NCI-H526 treated with DMSO at 0.1 percent for 48 hours (cell line): ENCODE measurements at places on chromosomes 2 and 18.

DNA sequence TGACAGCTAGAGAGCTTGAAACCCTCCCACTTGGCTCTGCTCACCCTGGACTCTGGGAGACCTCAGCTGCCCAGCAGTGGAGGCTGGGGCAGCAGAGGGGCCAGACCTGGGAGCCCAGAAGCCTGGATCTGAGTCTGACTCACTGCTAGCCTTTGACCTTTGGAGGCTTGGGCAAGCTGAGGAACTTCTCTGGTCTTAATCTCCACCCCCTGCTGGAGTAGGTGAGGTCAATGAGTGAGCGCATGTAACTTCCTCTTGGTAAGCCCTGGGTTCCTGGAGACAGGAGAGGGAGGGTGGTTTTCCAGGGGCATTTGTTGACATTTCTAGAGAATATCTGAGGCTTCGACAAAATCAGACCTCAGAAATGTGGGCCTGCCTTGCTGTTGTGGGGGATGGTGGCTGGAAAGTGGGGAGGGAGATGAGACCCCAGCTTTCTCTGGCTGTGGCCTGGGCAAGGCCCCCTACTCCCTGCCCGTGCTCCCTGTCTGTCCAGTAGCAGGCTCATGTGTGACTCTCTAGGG, 73.0 kb upstream of the YWHAQ start:
- no peak for DNase-seq

DNA sequence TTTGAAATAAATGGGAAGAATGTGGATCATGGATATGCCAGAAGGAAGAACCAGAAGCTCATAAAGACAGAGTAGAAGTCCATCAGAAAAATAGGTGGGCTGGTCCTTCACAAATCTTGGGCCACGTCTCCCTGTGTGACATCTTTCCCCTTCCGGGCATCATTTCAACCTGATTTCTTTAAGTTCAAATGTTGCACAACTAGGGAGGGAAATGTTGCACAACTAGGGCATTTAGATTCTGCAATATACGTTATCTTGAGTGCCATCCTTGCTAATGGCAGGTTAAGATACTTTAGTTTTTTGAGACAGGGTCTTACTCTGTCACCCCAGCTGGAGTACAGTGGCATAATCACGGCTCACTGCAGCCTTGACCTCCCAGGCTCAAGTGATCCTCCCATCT, 129.6 kb downstream of the CERS6 start:
- no peak for DNase-seq

DNA sequence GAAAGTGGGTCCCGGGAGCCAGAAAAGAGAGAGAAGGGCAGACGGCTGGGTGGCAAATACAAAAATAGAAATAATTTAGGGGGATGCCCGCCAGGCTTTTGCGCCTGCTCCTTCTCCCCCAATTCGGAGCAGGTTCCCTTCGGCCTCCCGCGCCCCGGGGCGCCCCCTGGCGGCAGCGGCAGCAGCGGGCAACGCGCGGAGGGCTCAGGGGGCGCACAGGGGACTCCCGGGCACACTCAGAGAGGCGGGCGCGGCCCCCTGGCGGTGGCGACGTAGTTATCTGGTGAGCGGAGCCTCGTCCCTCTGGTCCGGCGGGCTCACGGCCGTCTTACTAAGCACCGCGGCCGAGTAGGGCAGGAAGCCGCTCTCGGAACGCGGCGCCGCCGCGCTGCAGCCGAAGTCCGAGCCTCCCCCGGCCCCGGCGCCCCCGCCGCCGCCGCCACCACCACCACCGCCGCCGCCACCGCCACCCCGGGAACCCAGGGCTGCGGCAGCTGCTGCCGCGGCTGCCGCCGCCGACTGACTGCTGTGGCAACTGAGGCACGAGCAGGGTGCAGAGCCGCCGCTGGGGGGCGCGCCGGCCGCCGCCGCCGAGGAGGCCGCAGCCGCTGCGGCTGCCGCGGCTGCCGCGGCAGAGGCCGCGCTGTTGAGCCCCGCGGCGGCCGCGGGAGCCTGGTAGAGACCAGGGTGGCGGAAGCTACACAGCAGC, 3.8 kb downstream of the EVX2 start:
- DNase-seq = peak; percentile 70

GRCh38 chr2:88753833-88754584, 62.5 kb downstream of the RPIA start:
- DNase-seq = no peak

DNA sequence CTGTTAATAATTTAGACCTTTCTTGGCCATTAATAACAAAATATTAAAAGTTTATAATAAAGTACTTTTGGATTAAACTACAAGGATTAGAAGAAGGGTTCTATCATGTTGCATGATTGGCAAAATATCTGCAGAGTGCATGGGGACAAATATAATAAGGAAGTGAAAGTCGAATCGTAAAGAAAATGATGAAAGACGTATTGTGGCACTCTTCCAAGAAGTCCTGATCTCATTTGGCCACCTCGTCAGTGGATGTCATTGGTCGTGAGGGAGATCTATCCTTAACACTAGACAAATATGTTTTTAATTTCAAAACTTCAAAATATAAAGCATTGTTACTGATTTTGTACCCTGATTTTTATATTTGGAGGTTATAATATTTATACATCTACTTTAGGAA, 197.7 kb upstream of the STON1 start:
- no peak for DNase-seq

DNA sequence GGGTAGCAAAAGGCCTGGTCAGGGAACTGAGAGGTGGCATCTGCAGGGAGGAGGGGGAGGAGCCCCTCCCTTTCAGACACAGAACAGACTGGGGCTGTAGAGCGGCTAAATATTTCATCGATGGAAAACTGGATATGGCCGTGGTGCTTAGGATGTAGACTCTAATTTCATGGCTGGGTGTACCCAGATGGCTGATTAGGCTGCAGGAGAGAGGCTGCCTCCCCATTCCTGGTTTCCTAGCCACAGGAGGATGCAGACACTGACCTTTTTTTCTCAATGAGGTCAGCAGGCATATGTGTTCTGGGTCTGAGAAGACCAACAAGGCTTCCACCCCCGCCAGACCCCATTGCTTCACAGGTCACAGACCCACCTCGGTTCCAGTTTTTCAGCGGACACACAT, 79.3 kb upstream of the STPG4 start:
- no peak for DNase-seq

GRCh38 chr2:144405321-144405720, 114.6 kb downstream of the ZEB2 start:
- no peak for DNase-seq

GRCh38 chr2:212723226-212723625, 184.6 kb upstream of the ERBB4 start:
- DNase-seq = no peak
